ENCODE measurements at places on chromosomes 16 and 17. TPM values are rescaled to one million over a fixed set of nuclear protein-coding genes. Genes with fewer than 3 reads are reported as not detected.

The FBXO39 gene
- total RNA-seq: 0.12 TPM

The TBC1D28 gene
- not detected for total RNA-seq

The DNAH3 gene
- not detected for total RNA-seq

The CDH8 gene
- 0.39 TPM for total RNA-seq

The MYLK3 gene
- total RNA-seq: 230 TPM

- DNase-seq: no peak
These were observed 229.7 kb downstream of the SNX29 start for GRCh38 chr16:12206098-12206748.

DNA sequence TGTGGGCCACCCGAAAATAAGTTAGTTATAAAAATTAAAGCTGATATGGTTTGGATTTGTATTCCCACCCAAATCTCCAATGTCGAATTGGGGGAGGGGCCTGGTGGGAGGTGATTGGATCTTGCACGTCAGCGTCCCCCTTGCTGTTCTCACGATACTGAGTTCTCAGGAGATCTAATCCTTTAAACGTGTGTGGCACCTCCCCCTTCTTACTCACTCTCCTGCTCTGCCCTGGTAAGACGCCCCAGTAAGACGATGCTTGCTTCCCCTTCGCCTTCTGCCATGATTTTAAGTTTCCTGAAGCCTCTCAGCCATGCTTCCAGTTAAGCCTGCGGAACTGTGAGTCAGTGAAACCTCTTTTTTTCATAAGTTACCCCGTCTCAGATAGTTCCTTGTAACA, 35.4 kb downstream of the SYCE1L start:
- no peak for DNase-seq

- DNase-seq: no peak
These were observed 1.9 kb downstream of the HS3ST2 start for GRCh38 chr16:22815863-22816262.

DNA sequence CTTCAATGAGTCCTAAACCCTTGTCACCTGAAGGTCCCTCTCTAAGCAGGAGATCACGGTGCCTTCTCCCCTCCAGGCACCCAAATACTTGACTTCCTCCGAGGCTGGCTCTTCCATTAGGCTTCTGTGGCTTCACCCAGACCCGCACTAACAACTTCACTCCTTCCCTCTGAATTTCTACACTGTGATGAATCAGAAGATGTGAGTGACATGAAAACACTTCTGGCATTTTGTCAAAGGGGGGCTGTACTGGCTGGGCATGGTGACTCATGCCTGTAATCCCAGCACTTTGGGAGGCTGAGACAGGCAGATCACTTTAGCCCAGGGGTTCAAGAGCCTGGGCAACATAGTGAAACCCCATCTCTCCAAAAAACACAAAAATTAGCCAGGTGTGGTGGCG, 72.6 kb upstream of the CNEP1R1 start:
- no peak for DNase-seq

GRCh38 chr16:67884-68789, 4.3 kb downstream of the RHBDF1 start:
- DNase-seq: no peak

- no peak for DNase-seq
These were observed 33.8 kb downstream of the MAP1LC3B start for GRCh38 chr16:87425941-87426340.

- no peak for DNase-seq
These were observed 14.4 kb downstream of the SLFN5 start for GRCh38 chr17:35257208-35257659.

DNA sequence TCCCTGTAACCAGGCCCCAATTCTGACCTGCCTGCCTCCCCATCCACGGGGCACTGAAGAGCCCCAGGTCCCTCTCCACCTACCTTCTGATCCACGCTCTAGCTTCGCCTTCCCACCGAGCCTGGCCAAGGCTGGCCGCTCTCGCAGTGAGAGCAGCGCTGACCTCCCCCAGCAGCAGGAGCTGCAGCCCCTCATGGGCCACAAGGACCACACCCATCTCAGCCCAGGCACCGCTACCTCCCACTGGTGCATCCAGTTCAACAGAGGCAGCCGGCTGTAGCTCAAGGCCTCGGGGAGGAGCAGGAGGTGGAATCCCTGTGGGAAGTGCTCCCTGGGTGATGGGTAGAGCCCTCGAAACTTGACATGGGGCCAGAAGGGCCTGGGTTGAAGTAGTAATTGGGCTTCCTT, 8.4 kb upstream of the PLEKHG4 start:
- no peak for DNase-seq

DNA sequence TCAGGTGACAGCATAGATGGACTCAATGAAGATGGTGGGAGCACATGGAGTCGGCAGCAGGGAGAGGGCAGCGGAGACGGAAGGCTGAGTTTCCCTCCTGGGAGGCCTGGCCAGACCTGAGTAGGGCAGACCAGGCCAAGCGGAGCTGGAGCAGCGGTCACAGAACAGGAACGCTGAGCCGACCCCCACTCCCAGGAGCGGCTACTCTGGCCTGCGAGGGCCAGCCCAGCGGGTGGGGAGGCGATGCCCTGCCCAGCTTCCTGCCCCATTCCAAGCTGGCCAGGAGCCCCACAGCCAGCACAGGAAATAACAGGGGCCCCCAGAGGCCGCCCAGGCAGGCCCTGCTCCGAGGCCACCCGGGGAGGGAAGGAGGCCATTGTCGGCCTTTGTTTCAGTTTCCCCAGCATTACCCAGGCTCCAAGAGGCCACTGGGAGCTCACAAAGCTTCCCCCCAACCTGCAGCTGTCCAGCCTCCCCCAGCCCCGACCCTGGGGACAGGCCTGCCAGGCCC, 79.8 kb downstream of the ZNF423 start:
- DNase-seq: peak; percentile 62

DNA sequence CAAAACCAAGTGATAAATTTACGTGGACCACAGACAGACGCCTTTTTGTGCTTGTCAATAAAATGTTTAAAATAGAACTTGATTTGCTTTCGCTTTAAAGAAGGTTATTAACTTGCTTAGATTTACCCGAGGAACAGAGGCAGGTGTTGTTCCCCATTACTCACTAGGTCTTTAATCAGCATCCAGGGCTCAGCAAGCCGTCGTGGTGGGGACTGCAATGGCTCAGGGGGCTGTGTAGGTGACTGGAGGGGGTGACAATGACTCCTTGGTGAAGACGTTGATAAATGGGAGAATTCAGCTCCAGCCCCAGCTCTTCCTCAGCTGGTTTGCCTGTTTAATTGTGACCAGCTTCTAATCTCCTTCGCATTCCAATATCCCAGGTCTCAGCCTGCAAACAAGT, 231.4 kb downstream of the TMEM114 start:
- DNase-seq: no peak

GRCh38 chr17:78933959-78934568, 8.9 kb upstream of the TIMP2 start:
- DNase-seq: peak; percentile 95

DNA sequence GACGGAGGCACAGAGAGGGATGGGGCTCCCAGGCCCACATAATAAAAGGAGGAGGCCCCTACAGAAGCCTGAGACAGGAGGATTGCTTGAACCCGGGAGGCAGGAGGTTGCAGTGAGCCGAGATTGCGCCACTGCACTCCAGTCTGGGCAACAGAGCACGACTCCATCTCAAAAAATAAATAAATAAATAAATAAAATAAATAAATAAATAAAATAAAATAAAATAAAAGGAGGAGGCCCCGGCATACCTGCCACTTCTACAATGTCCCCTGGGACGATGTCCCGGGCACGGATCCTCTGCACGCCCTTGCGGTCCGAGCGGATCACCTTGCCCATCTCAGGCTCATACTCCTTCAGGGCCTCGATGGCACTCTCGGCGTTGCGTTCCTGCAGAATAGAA, 13.2 kb downstream of the ATP2A3 start:
- DNase-seq: no peak
